ENCODE measurements at places on chromosomes 1 and 21.

DNA sequence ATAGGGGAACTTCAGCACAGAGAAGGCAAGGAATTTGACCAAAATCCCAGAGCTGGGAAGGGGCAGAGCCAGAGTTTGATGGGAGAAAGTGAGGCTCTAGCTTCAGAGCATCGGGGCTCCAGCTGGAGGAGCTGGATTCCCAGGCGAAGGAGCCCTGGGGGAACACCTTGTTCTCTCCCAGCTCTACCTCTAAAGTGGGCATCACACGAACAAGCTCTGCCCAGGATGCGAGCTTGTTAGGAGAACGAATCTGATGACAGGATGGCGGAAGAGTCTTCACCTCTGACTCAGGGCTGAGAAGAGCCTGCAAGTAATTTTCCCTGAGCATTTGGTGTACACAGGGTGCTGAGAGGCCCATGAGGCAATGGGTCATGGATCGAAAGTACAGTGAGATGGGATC, 22.0 kb downstream of the TNNT2 start:
- no peak for DNase-seq

DNA sequence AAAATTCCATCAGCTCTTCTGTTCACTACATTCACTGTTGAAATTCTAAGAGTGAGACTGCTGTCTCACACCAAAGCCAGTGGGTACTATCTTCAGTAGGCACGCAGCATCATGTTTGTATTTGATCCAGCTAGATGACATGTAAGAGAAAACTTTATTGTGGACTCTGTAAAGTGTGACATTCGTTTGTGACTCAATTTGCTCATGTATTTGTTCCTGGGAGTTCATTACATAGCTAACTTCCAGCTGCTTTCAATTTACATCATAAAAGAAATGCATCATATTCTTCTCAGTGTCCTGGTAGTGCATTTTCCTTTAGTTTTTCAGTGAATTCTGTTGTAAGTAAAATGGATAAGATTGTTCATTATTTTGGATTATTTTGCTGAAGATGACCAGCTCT, 31.4 kb downstream of the CTH start:
- no peak for DNase-seq

DNA sequence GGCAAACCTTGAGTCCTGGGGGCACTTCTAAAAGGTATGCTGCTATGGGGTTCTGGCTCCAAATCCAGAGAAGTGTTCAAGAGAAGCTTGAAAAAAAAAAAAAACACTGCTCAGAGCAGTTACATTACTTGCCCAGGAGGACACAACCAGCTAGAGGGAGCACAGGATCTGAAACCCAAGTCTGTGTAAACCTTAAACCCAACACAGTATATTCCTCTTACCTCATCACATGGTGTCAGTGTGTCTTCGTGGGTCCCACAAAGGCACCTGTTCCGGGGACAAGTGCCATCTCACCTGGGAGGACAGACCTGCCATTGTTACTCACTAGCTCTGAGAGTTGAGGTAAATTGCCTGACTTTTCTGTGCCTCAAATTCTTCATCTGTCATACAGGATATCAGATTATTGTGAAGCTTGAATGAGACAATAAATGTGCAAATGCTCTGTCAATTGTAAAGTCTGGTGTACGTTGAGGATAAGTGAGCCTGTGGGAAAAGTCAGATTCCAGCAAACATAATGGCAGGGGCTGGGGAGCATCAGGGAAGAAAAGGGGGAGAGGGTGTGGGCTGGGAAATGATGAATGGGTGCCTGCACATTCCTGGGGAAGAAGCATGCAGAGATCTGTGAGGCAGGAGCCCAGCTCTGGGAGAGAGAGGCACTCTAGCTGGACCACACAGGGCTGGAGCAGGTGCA, 170.4 kb upstream of the ZC3H12A start:
- DNase-seq, result no peak

GRCh38 chr1:44949286-44949685, 37.1 kb downstream of the EIF2B3 start:
- no peak for DNase-seq

- DNase-seq, result no peak
Observed at GRCh38 chr1:206482611-206483010, 12.3 kb downstream of the IKBKE start.

DNA sequence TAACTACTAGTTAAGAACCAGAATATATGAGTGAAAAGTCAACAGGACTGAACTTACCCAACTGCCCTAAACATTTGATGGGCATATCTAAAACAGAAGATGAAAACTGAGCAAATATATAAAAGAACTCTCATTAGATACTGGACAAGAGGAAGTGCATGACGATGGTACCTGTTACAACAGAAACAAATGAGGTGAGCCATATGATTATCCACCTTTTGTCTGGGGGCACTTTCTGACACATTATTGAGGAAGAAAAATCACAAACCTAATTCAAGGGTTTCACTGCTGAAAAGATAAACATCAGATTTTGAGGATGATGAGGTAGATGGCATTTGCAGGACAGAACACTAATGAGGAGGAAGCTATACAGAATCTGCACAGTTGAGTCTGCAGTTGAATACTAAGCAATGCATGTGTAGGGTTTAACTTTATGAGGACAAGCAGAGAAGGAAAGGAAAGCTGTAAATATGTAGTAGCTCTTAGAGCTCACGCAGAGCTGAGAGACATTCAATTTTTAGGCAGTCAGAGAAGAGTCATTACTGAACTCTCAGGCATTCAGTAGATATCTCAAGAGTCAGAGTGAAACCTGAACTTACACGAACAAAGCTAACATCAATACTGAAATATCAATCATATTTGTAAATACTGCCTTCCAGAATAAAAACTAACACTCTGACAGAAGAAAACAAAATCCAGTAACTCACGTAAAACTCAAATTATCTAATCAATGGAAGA, 262.1 kb downstream of the AKT3 start:
- no peak for DNase-seq

GRCh38 chr1:196445775-196446174, 162.5 kb downstream of the KCNT2 start:
- no peak for DNase-seq

DNA sequence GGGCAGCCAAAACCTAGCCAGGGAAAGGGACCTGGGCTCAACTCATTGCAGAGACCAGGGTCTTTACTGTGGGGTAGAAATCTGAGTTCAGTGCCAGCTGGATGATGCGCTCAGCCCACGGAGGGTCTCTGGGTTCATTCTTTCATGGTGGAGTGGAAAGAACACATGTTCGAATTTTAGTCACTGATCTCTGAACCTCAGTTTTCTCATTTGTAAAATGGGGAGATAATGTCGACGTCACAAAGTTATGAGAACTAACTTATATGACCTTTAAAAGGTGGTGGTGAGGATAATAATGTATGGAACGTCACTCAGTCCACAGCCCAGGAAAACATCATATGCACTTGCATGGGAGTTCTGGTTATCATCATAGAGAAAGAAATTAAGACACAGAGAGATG, 1.2 kb upstream of the TAL1 start:
- no peak for DNase-seq

- DNase-seq, result no peak
Observed at GRCh38 chr21:25254491-25255174, 352.6 kb downstream of the MRPL39 start.

- DNase-seq, result no peak
Observed at GRCh38 chr1:54266195-54266594, 66.2 kb downstream of the MRPL37 start.

DNA sequence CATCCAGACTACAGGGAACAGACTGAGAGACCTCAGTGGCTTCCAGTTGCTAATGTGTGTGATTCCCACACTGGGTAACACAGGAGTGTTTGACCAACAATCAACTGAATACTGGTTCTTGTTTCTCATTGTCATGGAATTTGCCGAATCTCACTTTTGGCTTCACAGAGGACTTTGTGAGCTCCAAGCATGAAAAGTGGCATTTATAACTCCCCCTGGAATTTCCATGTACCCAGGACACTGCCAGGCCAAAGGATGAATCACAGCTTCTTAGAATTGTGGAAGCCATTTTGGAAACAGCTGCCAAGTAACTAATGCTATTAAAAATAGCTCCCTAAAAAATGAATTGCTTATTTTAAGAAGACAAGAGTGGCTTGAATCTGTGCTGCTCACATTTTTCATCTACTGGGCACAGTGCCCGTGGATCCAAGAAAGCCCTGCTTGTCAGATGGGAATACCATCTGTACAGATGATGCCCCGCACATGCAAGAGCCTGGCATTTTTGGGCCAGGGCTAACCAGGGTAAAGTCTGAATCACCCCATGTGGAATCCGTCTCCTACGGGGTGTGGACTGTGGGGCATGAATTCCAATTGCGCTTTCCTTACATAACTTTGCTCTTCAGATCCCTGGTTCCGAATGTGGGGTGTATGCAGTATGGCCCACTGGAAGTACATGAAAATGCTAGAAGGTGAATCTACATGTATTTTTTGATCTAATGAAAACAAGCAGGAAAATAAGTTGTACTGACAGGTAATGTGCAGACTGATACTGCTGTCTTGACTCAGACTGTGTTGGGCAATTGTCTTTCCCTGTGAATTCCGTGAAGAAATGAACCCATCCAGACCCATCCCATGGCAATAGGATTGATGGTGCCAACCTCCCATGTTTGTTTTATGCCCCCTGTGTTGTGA, 487.3 kb downstream of the SIPA1L2 start:
- DNase-seq, result no peak

DNA sequence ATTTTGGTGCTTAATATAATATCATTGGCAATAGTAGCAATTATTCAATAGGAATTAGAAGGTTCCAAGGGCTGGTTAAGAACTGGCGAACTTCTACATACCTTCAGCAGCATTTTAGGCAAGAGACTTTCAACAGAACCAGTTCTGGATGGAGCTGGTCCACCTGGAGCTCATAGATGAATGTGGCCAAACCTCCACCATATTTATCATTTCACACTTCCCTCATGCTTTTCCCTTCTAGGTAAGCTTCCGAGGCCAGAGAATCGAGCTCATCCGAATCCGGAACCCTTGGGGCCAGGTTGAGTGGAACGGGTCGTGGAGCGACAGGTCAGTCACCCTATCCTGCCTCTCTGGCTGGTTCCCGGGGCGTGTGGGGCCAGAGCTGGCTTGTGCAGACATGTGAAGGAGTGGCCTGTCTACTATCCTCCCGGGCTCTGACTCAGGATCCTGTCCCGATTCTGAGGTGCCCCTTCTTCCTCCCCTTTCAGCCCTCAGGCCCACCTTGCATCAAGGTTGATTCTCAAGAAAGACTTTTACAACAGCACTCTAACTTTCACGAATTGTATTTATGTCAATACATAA, 24.7 kb downstream of the CAPN9 start:
- no peak for DNase-seq

GRCh38 chr1:175480343-175480822, 263.0 kb downstream of the TNR start:
- no peak for DNase-seq

GRCh38 chr1:11653861-11654136, 430 bp downstream of the FBXO2 start:
- no peak for DNase-seq

DNA sequence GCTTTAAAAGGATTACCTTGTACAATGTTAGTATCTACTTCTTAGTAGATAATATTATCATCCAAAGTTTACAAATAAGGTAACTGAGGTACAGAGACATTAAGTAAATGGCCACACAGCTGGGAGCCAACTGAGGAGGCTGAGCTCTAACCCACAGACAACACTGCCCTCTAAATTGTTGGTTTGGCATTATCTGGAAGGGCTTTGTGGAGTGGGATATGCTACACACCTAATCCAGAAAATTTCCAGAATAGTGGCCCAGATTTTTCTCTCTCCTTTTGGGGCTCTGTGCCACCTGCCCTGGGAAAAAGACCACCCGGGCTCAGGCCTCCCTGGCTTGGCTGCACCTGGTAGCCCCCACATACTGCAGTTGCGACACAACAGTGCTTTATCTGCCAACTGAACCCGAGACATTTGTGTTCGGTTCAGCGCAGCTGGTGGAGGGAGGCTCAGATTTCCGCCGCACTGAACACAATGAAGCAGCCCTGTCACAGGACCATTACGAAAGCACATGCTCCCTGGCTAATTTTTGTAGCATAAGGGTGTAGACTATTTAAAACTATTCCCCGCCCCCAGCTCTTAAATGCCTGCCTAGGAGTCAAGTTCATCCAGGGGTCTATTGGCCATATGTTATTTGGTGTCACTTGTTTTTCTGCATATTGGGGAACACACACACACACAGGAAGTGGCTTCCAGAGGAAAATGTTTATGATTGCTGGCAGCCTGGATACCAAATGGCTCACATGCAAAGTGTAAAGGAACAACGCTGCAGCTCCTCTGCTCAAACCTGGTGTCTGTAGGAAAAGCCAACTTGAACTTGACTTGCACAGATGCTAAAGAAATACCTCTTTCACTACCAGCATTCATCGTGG, 92.3 kb upstream of the ESRRG start:
- DNase-seq, result no peak

DNA sequence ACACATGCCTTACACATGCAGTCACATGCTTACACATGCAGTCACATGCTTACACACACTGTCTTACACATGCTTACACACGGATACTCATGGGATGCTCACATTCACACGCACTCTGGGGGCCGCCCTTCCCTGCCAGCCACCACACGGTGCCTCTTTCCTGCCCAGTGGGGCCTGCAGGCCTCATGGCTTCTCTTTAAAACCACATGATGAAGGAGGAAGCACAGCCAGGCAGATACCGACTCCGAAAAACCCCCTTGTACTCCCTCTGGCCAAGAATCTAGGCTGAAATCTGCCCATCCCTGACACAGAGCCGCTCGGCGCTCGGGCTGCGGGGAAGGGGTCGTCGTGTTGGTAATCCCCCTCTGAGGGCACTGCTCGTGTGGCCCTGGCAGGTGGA, 113.0 kb downstream of the PRDM16 start:
- no peak for DNase-seq

DNA sequence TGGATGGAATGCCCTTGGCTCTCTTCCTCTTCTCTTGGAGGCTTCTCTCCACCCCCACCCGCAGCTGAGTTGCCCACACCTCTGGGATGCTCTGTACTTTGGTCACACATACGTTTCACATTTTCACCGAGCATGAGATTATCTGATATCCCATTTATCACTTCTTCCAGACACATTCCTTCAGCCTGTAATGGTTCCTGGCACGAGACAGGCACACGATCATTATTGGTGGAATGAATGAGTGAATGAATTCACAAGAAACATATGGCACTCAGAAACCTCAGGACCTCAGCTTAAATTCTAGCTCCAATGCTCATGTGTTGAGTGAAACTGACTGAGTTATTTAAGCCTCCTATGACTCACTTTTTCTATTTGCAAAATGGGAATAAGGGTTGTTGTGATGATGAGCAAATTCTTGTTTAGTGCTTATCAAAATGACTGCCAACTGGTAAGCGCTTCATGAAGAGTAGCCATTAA, 242.7 kb upstream of the JUN start:
- DNase-seq, result no peak
